ENCODE measurements at places on chromosomes 3 and 15.
A peak's percentile ranks its signal among the peaks of the same experiment; 100 is the strongest.

DNA sequence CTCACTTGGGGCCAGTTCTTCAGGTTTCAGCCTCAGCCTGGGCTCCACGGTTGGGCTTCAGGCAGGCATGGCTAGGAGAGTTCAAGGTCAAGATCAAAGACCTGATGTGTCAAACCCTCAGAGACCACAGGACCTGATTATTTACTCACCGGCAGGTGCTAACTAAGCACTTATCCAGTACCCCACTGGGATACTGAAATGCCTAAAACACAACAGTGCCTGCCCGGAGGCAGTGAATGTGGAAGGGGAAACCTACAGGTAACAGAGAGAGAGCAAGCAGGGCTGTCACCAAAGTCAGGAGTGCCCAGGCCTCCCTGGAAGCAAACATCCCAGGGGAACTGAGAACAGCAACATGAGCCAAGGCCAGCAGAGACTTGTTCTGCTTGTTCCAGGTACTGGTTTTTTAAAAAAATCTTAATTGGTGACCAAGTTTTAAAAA lies 6.7 kb downstream of the IDH2 start:
- DNase-seq: no peak

GRCh38 chr3:64684715-64685261 lies 3.0 kb downstream of the ADAMTS9 start:
- peak; percentile 46 for DNase-seq

DNA sequence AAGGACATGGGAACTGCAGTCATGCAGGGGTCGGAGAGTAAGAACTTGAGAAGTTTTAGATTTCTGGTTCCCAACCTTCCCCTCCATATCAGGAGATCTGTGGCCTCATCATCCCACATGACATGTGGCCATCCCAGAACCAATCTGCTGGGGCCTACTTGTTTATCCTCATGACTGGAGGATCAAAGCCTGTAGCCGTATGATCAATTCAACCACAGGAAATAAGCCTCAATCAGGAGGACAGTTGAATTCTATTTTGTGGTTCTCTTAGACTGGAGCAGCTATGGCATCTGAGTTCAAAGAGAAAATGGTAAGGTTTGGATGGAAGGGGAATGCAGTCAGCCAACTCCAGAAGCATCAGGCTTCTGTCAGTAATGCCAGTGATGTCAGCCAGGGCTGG lies 57.2 kb downstream of the IL16 start:
- no peak for DNase-seq

GRCh38 chr3:36494461-36495109 lies 114.3 kb downstream of the STAC start:
- DNase-seq: no peak

GRCh38 chr15:73424506-73424905 lies 18.5 kb upstream of the REC114 start:
- DNase-seq: no peak

DNA sequence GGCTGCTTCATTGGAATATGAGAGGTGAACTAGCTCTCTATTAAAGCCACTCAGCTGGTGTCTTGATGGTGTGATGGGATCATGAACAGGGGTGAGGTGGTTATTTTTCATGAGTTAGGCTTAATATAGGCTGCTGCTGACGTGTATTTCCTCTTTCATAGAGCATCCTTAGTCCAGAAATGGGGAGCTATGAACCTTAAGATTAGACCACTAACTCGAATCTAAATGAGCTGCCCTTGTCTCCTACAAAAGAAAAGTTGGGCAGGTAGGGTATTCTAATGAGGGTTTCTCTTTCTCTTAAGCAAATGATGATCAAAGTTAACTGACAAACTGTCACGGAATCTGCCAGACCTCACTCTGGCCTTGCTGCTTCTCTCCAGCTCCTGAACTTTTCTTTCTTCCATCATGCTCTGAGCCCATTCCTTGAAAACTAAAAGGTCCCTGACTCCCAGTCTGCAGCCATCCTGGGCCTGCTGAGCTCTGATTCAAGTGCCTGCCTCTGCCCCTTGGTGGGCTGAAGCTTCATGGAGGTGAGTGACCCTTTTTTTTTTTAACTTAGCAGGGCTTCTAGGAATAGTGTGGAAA lies at the start of gene TRIM69:
Gene TRIM69 (plus strand): TSS at position 348 of the 585 bp plus-strand sequence. CDS start 177 bp downstream, at position 525.
- no peak for DNase-seq

GRCh38 chr3:7734456-7734855 lies 767.2 kb upstream of the LMCD1 start:
- DNase-seq: no peak

GRCh38 chr3:95459706-95460105 lies 1354.7 kb upstream of the EPHA6 start:
- DNase-seq: no peak

- no peak for DNase-seq
Measured at GRCh38 chr15:81281766-81282605, 42.0 kb downstream of the STARD5 start.

DNA sequence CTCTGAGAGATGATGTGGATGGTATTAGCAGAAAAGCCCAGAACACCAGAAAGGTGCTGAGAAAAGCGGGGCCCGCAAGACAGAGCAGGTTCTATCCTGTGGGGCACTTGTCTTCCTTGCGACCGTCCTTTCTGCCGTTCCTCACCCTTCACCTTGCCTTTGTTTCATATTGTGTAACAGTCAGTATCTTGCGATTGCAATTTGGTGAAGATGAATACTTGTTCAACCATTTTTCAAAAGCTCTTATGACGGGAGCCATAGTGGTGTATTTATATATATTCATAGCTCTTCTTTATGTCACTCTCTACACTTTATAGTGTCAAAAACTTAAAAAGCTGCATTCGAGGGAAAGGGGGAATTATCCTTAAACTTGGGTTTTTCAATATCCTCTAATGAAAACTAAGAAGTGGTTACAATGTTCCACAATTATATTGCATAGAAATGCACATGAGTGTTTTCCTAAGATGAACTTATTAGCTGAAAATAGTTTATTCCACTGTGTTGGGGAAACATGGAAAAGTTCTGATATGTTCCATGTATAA lies 797 bp downstream of the MAP3K13 start:
- DNase-seq: no peak

DNA sequence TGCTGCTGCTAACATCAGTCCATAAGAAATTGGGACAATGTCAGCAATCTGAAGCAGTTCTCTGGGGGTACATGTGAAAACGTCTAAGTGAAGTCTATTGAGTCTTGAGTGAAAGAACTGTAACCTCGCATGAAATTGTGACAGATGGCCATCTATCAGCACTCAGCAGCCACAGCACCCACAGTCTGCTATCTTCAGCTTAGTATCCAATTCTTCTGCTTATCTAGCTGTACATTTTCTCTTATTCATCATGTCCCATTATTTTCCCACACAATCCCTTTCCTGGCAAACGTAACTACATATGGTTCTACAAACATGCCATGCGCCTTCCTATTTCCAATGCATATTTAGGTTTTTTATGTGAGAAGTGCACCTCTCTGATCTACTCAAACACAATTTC lies 629.7 kb downstream of the NTRK3 start:
- DNase-seq: no peak

DNA sequence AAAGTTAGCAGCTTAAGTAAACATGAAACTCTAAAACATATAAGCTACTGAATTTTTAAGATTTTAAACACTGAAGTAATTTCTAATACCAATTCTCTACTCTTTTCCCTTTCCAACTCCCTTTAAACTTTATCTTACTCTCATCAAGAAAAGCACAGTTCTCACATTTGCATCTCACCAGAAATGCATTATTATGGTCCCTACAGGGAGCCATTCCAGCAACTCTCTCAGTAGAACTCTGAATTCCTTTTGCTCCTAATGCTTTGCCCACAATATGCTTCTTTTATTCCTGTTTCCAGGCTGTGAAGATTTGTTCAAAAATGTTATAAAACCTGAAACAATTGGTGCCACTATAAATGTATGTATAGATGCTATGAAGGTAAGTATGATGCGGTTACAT lies 83.4 kb downstream of the TFDP2 start:
- no peak for DNase-seq

DNA sequence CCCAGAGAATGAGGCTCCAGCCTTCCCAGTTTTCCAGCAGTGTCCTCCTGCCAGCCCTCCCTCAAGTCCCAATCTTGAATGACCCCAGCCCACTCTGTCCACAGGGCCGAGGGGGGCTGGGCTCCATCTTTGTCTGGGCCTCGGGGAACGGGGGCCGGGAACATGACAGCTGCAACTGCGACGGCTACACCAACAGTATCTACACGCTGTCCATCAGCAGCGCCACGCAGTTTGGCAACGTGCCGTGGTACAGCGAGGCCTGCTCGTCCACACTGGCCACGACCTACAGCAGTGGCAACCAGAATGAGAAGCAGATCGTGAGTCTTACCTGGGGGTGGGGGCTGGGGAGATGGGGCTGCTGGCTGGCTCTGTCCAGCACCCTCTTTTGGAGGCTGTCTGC lies 5.6 kb upstream of the FES start:
- no peak for DNase-seq

- no peak for DNase-seq
Measured at GRCh38 chr3:10994306-10994705, 1.8 kb downstream of the SLC6A1 start.

DNA sequence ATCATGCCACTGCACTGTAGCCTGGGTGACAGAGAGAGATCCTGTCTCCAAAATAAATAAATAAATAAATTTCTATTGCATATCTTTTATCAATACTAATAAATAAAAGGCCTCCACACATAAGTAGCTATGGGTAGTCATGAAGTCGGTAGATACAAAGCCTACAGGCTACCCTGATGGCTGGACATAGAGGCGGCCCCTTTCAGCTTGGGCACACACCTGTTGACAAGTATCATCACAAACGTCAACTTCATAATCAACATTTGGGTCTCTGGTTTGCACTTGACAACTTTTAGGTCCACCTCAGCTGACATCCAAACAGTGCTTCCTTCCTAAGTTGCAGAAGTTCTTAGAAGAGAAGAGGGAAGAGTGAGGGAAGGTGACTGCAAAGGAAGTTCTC lies 53.4 kb downstream of the ITGA11 start:
- DNase-seq: no peak

DNA sequence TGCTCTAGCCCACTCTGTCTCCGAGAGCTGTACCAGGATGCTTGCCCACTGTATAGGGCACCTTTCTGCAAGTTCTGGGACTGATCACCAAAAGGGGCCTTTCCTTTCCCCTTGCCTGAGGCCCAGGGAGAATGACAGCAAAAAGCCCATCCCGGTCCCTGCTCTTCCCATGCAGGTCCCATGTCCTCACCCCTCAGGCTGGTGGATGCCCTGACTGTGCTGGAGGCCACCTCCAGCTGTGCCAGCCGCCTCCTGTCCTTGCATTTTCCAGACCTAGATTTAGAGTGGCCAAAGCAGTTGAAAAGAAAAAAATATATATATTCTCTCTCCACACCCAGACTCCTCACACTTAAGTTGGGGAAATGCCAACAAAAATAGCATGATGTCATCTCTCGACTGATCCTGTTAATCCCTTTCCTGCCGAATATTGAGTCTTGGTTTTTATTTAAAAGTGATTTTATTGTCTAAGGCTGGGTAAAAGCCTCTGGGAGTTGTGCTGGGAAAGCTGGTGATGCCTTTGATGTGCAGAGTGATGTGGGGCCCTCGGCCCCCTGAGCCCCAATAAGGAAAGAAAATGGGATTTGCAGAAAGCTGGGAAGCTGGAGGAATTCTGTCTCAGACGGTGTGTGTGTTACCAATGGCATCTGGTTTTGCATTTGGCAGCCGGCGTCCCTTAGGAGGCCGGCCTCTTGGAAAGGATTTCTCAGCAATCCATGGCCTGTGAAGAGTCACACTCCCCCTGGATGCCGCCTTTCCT lies 29.3 kb upstream of the TPM1 start:
- DNase-seq: no peak

- DNase-seq: no peak
Measured at GRCh38 chr3:189458528-189458927, 172.7 kb upstream of the TP63 start.

DNA sequence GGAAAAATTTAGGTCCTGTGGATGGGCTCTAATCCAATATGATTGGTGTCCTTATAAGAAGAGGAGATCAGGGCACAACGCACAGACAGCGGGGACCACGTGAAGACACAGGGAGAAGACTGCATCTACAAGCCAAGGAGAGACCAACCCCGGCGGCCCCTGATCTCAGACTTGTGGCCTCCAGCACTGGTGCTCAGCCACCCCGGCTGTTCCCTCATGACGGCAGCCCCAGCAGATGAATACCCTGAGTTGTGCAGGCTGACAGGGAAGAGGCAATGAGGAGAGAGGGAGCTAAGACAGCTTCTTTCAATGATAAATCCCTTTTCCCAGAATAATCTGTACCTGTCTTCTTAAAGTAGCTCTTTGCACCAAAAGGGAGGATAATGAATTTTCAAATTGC lies 33.3 kb upstream of the CGNL1 start:
- no peak for DNase-seq

GRCh38 chr3:132709761-132710160 lies 12.4 kb downstream of the NPHP3 start:
- DNase-seq: no peak

DNA sequence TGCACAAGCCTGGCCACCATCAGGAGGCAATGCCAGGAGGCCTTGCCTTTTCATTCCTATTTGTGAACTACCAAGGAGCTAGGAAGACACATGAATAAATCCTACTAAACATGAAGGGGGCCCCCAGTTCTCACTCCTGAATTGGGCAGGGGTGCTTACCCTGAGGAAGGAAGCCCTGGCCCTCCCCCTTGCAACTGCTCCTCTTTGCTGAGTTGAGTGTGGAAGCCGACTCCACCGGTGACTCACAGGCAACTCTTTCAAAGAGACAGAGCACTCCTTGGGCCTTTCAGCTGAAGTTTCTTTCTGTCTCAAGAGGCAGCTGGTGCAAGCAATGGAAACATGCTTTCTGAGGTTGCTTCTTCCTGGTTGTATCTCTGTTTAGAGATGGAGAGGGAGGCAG lies 1.7 kb downstream of the GABRG3 start:
- no peak for DNase-seq

Data from Caco-2 (cell line).